Natural killer cell (primary cell): ENCODE measurements at places on chromosomes 2 and 18. TPM values are rescaled to one million over a fixed set of nuclear protein-coding genes. Genes with fewer than 3 reads are reported as not detected.
A peak's percentile ranks its signal among the peaks of the same experiment; 100 is the strongest.

DNA sequence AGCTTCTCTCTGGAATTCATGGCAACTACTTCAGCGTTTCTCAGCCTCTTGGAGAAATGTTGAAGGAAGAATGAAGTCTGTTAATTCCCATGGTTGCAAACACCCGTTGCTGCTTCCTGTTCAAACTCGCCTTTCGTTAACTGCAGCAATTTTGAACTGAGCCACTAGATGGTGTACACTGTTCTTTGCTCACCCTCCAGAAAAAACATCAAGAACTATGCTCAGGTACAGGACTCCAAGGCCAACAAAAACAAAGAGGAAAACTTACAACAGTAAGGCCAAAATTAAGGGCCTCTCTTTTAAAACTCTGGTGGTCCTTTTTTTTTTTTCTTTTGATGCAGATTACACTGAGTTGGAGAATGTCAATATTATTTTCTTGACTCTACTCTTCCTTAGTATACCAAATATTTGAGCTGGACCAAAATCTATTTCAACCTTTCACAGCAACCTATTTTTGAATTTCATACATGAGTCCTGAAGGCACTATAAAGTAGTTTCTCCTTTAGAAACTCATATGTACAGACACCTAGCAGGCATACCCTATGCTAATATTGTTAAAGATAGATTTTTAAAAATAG, 58.2 kb downstream of the KLHL14 start:
- no peak for DNase-seq

DNA sequence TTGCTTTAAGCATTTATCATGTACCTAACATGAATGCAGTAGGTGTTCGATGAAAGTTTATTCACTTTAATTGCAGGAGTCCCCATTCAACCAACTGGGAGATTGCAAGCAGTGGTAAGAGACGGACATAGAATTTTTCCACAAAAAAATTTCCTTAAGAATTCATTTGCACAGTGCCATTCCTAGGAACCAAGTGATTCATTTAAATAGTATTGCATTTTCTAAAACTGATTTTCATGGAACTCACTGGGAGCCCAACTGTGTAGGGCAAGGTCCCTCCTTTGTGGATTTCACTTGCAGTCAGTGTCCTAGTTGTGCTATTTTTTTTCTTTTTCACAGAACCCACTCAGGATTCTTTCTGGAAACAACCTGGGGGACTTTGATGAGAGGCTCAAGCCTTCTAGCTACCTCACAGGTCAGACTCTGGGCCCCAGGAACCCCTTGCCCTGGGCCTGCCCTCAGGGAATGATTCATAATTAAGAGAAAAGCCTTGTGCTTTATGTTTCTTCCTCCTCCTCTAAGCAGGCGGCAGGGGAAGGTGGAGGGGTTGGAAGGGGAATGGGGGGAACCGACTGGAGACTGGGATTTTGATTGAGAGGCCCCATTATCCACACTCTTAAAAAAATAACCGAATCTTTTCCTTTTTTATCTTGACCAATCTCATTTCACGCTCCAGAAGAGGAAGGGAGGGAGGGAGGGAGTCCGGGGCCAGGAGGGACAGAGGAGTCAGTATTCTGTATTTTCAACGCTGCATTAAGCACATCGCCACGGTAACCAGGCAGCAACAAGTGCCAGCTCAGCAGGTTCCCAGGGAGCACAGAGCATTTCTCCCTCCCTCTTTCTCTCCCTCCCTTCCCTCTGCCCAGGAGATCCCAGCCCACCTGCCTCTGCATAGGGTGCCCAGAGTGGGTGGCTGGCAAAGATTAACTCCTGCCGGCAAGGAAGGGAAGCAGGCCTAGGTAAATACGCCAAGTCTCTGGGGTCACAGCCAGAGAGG, 51.8 kb downstream of the PSD4 start:
- no peak for DNase-seq

Gene VWC2L
- not detected for total RNA-seq

DNA sequence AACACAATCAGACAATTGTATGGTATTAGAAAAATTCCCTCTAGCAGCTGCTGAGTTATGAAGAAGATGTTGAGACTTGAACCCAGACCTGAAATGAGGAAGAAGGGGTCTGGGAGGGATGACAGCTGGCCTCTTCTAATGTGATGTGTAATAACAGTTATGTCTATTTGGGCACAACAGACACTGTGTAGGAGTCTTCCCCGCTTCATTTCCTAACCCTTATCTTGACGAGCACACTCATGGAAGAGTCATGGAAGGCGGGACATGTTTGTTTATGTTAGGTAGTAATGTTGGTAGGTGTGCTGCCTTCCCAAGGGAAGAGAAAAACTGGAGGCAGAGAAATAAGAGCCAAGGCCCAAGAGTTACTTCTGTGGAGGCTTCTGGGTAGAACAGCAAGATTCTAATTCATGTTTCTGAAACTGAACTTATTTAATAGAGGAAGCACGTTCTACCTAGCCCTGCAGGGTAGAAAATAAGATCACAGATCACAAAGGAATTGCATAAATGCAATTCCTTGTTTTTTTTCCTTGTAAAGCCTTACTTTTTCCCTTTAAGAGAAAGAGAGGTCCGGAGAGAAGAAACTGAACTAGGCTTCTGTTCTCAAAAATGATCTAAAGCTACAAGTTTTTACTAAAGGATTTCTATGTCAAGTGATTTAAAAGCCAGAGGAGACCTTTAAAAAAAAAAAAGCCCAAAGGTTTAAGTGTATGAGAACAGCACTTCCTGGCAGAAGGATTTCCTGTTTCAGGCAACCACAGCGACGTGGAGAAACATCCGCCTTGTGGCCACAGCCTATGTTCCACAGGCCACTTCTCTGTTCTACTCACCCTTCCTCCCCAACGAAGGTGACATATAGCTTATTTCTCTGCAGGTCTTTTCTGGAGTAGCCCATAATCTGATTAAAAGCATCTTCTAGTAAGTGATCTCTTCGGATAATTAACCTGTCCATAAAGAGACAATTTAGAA, 68.5 kb upstream of the STK17B start:
- peak; percentile 74 for DNase-seq

DNA sequence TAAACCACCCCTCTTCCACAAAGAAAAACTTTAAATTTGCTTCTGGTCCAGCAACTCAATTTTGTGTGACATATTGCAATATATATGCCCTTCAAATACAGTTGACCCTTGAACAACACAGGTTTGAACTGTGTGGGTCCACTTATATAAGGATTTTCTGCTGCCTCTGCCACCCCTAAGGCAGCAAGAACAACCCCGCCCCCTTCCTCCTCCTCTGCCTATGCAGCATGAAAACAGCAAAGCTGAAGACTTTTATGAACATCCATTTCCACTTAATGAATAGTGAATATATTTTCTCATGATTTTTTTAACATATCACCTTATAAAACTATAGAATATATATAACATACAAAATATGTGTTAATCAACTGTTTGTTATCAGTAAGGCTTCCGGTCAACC, 58.3 kb downstream of the EML4 start:
- no peak for DNase-seq

- DNase-seq, result no peak
These were observed 450.5 kb upstream of the MEX3C start for GRCh38 chr18:51647942-51648341.
